ENCODE measurements at places on chromosomes 6 and 20.

DNA sequence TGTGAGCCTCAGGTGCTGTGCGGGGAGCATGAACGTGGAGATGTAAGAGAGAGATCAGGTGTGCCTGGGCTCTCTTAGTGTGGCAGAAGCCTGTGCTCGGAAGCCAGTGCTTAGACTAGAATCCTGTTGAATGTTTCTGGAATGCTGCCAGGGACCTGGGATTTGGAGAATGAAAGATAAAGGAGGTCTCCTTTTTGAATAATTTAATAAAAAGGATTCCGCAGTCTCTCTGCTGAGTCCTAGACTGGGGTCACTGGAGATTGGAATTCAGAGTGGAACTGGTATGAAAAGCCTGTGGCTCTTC, 18.8 kb upstream of the EFCAB8 start:
- no peak for DNase-seq

- DNase-seq, result no peak
Observed at GRCh38 chr6:138953451-138953850, 34.6 kb downstream of the REPS1 start.

DNA sequence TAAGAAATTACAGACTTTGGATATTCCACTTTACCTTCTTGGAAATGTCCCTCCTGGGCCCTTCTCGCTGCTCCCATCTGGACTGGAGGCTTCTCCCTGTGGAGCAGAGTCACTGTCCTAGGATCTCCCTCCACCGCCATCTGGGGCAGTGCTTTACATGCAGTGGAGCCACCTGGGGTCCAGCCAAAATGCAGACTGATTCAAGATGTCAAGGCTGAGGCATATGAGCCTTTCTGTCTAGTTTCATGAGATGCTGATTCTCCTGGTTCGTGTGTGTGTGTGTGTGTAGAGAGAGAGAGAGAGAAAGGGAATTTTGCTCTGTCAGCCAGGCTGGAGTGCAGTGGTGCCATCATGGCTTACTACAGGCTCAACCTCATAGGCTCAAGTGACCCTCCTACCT, 14.9 kb downstream of the MICA start:
- DNase-seq, result no peak

DNA sequence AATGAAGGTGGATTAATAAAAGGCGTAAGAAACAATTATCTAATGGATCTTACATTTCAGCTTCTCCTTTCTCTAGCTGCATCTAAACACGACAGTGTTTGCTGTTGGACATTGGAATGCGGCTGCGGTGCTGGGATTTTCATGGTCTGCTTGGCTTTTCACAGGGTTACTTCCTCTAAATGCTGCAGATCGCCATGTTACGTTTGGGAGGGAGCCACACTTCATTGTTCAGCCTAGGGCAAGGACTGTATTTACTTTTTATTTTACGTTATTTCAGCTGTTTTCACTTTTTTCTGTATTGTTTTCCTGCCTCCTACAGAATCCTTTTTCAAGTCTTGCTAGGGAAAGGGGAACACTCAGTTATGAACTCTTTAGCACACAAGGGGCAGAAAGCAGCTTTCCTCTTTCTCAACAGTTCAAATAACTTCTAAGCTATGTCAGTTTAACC, 97.9 kb upstream of the MTHFD1L start:
- DNase-seq, result no peak

DNA sequence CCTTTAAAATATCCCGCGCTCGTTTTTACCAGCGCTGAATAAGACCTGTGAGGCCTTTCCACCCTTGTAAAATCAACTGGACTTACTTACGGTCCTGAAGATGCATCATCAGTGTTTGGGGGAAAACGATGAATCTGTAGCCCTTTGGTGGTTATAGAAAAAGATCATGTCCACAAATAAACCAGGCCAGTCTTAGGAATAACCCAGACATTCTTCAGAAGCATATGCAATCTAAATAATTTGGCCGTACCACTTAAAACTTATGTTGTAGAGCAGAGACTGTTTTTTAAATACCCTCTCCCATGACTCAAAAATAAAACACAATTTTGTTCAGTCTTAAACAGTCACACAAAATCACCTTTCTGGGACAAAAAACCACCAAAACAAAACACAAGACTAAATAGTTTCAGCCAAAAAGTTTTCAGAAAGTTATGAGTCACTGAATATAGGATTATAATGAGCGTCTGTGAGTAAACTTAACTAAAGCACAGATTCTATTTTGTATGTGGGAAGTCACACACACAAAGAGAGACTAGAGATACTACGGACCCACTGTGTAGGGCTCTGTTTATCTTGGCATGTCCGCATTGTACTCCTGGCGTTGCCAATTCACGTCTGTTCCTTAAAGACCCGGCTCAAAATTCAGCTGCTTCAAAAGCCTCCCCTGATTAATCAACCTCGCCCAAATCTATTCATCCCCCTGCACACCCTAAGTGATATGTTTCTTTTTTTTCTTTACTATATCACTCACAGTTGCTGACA, 26.5 kb upstream of the SMOC2 start:
- DNase-seq, result no peak

DNA sequence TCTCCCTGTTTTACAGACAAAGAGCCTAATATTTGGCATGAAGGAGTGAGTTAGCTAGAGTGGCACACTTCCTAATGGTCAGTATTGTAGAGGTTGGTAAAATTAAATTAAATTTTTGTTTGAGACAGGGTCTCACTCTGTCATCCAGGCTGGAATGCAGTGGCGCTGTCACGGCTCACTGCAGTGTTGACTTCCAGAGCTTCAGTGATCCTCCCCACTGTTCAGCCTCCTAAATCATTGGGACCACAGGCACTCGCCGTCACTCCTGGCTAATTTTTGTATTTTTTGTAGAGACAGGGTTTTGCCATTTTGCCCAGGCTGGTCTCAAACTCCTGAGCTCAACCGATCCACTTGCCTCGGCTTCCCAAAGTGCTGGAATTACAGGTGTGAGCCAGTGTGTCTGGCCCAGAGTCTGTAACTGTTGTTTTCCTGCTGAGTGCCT, 70.9 kb downstream of the SCAND1 start:
- no peak for DNase-seq

DNA sequence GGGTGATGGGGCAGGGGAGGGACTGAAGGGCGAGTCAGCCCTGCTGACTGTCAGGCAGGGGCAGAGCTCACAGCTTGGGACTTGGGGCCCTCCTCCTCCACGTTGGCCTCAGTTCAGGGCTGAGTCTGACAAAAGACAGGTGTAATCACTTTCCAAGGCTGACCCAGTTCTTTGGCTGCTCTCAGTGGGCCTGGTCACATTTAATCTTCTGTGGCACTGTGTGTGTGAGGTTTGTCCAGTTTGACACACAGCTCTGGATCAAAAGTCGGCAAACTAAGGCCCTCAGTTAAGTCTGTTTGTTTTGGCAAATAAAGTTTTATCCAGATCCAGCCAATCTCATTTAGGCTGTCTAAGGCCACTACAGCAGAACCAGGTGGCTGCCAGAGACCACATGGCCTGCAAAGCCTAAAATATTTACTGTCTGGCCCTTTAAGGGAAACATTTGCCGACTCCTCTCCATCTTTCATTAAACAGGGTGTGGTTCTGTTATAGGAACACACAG, 5.1 kb upstream of the MAP1LC3A start:
- no peak for DNase-seq

DNA sequence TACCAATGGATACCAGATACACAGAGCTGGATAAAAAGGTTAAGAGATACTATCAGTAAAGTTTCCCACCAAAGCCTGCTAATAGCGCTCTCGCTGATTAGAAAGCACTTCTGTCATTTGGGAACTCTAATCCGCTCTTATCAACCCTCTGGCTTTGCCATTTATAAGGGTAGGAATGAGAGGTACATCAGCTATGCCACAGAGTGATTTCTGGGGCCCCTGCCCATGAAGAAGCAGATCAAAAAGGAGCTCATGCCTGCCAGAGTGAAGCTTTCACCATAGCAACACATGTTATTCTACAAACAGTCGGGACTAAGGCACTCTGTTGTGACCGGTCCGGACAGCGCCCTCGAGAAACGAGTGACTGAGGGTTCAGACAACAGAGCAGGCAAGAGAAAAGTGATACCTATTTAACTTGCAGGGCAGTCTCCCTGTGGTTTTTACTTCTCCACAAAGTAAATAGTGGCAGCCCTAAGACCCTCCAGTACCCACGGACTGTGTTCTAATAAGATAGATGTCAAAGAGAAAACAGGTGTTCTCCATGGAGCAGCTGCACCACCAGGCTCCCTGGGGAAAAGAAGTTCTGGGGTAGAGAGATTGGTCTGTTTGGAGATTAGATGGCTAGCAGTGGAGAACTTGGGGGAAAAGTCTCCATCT, 5.6 kb downstream of the TRAM2 start:
- DNase-seq, result no peak

DNA sequence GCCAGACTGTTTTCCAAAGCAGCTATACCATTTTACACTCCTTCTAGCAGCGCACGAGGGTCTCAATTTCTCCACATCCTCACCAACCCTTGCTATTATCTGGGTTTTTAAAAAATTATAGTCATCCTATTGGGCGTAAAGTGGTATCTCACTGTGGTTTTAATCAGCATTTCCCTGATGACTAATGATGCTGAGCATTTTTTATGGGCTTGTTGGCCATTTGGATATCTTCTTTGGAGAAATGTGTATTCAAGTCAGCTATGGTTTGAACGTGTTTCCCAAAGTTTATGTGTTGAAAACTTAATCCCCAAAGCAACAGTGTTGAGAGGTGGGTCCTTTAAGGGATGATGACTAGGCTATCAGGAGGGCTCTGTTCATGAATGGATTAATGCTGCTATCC, 6.7 kb downstream of the MCUR1 start:
- no peak for DNase-seq

- DNase-seq, result no peak
Observed at GRCh38 chr20:62693524-62693922, 15.1 kb upstream of the NTSR1 start.

GRCh38 chr6:146999766-147000165, 204.5 kb upstream of the STXBP5 start:
- DNase-seq, result no peak

- no peak for DNase-seq
Observed at GRCh38 chr6:4264081-4264480, 128.7 kb upstream of the ECI2 start.

- DNase-seq, result no peak
Observed at GRCh38 chr20:20547876-20548266, 164.6 kb downstream of the RALGAPA2 start.

DNA sequence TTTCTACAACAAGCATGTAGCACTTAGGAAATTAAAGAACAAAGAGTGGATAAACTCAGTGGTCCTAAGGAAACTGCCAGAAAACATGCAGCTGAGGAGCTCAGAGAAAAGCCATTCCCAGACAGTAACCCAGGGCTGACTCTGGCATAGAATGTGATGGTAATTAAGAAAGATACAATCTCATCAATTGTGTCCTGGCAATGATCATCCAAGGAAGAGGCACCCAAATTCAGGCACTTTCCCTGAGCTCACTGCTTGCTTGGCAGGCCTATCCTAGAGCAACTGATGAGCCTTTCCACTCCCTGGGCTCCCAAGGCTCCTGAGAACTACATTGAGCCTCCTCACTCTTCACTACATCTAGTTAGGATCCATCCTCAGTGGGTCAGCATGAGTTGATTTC, 16.2 kb downstream of the EIF2S2 start:
- no peak for DNase-seq

DNA sequence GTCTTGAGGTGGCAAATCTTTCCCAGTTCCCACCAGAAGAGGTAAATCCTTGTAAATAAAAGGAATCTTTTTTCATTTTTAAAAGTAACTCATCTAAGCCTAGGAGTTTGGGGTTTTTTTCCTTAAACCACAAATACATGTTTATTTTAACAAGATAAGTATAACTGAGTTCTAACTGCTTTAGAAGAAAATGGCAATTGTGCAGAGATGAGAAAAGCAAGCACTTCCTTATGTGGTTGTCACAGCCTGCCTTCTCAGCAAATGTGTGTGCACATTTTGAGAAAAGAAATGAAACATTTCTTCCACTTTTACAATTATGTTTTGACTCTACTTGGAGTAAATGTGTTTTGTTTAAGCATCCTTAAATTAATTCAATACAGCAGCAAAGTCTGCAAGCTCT, 17.7 kb downstream of the HCK start:
- DNase-seq, result no peak

GRCh38 chr6:18990059-18990978, 603.2 kb downstream of the RNF144B start:
- DNase-seq, result no peak

- DNase-seq, result no peak
Observed at GRCh38 chr20:14178952-14179351, 158.5 kb downstream of the FLRT3 start.

DNA sequence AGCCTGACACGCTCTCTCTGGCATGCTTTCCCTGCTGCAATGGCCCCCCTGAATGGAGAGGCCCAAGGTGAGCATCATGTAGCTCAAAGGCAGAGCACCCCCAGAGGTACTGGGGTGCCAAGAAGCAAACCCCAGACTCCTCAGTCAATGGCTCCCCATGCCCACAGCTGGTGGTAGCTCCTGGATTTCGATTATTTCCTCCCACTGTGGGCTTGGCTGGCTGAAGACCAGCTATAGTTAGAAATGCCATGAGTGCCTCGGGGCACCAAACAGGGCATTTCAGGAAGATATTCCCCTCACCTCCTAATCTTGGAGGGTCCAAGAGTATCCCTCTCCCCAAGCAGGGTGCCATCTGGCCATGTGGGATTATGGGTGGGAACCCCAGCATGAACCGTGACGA, 16.8 kb downstream of the MAP1LC3A start:
- DNase-seq, result no peak

DNA sequence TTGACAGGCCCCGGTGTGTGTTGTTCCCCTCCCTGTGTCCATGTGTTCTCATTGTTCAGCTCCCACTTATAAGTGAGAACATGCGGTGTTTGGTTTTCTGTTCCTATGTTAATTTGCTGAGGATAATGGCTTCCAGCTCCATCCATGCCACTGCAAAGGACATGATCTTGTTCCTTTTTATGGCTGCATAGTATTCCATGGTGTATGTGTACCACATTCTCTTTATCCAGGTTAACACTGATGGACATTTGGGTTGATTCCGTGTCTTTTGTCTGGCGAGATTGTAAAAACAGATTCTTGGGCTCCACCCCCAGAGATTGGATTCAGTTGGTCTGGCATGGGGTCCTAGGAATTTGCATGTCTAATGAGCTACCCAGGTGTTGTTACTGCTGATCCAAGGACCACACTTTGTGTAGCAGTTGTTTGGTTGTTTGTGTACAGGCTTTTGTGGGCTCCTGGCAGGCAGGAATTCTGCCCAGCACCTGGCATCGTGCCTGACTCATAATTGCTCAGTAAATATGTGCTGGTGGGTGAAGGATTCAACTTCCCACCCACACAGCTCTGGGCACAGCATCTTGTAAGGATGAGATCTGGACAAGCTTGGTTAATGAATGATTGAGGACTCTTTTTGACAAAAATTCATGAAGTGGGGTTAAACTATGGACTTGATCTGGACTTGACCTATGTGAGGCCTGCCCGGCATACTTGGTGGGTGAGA, 5.2 kb downstream of the TOX2 start:
- DNase-seq, result no peak

GRCh38 chr20:37475252-37475651, 45.8 kb upstream of the NNAT start:
- DNase-seq, result no peak

GRCh38 chr6:16338577-16339264, 100.3 kb downstream of the GMPR start:
- DNase-seq, result no peak

DNA sequence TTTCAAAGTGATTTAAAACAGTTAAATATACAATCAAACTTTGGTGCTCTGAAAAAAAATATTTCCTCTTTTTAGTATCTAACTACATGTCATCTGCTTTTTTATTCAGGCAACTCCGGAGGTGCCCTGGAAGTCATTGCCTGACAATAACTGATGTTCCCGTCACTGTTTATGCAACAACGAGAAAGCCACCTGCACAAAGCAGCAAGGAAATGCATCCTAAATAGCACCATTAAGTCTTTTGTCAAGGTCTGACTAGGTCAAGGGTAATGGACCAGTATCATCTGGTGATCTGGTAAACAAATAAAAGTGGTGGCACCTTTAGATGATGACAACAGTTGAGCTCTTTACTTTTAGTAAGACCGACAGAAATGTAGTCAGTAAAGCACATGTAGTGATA, 13.2 kb downstream of the FAM229B start:
- DNase-seq, result no peak

All from stimulated activated CD8-positive, alpha-beta memory T cell treated with anti-CD3 and anti-CD28 coated beads, Interleukin-2, amount 100 ng/mL, for 1 hour (primary cell).